ENCODE measurements at places on chromosomes 6 and 20.

- no peak for DNase-seq
These were observed 31.3 kb upstream of the FAM184A start for GRCh38 chr6:119109654-119110325.

GRCh38 chr6:25898289-25898977, 24.4 kb upstream of the SLC17A3 start:
- DNase-seq: no peak

DNA sequence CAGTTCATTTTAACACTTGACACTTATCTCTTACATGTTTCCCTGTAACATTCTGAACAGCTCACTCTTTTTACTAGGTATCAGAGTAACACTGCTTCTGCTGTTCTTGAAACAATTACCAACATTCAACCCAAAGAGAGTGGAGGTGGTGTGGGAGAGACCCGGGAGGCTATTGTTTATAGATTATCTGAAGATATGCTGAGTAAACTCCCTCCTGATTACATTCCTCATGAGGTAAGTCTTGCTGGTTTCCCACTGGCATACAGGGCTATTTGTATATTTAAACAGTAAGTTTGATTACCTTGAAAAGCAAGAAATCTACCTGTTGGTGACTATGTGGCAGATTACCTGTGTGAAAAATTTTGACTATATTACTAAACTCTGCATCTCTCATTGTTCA, 39.8 kb upstream of the GLP1R start:
- DNase-seq: no peak

DNA sequence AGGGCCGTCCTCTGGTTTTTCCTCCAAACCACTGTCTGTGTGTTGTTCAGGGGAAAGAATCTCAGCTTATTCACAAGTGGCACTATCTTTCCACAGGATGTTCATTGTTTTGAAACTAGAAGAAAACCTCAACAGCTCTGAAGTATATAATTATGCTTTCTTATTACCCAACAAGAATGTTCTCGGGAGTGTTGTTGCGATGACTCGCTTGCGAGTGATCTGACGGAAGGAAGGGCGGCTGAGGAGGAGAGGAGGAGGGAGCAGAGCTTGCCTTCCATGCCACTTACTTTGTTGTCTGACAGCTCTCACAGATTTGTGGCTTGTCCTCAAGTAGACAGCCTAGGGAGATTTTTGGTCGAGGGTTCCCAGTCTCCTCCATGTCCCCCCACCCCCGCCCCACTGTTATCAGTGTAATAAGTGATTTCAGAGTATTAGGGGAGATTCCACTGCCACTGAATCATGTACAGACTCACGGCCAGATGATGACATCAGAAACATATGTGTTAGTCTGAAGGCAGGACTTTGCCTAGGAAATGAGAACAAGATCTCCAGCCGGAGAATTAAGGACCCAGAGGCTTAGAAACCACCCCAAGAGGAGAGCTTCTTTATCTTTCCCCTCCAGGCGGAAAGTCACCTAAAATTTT, 80.7 kb upstream of the CCN6 start:
- peak; percentile 69 for DNase-seq

DNA sequence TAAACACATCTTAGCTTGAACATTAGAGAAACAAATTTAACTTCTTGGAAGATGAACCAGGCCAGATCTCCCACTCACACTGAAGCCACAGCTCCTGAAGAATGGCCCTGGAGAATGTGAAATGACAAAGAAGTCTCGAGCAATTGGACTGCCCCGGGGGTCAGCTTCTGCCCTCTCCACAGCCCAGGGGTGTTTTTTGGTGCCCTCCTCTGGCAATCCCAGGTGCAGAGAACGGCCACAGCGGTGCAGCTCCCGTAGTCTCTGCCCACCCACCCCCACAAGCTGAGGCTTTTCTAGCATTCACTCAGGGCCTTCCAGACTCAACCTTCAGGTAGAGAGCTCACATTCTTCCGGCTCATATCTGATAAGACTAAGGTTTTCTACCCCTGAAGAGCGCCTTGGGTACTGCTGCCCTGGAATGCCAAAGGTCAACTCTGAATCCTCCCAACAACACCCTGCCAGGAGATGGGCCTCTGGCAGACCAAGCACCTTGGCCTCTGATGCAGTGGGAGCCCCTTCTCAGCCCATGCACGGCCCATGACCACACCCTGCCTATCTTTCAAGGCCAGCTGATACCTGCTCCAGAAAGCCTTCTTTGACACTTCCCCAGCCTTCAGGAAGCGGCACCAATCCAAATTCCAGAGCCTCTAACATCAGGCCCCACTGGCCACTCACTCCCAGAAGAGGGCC, 208.3 kb downstream of the SYNDIG1 start:
- DNase-seq: no peak

- DNase-seq: no peak
These were observed 228.8 kb upstream of the FAM83B start for GRCh38 chr6:54617730-54618129.

- no peak for DNase-seq
These were observed 31.8 kb downstream of the CTCFL start for GRCh38 chr20:57493091-57493615.

DNA sequence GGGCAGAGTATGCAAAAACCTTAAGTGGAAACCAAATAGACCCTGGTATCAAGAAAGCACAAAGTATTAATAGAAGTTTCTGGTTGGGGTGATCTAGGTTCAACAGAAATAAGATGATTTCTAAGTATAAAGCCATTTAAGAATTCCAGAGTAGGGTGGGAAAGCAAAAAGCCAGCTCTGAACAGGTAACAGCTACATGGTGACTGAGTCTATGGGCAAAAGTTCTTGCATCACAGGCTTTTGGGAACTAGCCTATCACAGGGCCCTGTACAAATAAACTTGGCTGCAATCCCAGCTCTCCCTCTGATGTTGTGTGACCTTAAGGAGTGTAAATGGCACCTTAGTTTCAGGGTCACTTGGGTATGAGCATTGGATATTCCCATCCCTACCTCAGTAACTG, 5.5 kb downstream of the TCF19 start:
- no peak for DNase-seq

Data from effector CD4-positive, alpha-beta T cell (primary cell).